ENCODE measurements at places on chromosomes 3 and 15. TPM values are rescaled to one million over a fixed set of nuclear protein-coding genes. Genes with fewer than 3 reads are reported as not detected.
A peak's percentile ranks its signal among the peaks of the same experiment; 100 is the strongest.

GRCh38 chr15:66369773-66370651 is 13.5 kb upstream of the TIPIN start:
- DNase-seq, result peak; percentile 87

DNA sequence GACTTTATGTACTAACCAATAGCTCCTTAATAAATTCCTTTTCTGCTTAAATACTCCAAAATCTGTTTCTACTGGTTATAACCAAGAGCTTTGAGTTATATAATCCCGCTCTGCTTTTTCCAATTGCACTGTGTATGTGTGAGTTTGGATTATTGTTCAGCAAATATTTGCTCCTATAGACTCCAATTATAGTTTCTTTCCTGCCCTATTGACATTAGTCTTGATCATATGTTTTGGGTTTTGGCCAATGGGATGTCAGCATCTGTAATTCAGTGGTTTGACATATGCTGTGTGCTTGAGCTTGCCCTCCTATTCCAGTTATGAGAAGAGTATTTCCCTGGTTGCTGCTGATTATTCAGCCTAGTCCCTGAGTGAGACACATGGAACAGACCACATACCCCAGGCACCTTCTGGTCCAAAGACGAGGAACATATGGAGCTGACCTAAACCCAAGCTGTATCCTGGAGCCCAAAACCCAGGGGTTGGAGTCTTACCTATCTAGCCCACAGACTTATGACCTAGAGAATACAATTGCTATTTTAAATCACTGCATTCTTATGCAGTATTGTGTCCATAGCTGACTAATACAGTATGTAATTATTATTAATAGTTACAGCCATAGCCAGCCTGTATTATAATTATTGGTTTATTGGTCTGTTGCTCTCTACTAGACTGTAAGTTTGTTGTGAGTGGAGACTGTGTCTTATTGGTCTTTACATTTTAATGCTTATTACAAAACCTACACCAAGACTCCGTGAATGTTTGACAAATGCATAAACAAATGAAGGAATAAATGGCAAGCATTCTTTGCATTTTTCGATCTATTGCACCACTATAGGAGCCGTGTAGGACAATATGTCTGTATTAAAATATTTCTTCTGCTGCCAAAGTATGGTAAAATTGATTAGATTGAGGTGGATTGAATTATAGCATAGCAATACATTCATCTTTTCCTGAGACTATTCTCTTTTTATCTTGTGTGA is 11.7 kb upstream of the ZNF280D start:
- DNase-seq, result no peak

GRCh38 chr3:17054301-17054981 is 169.7 kb downstream of the PLCL2 start:
- DNase-seq, result no peak

DOCK3 gene
- 0.46 TPM for total RNA-seq

DNA sequence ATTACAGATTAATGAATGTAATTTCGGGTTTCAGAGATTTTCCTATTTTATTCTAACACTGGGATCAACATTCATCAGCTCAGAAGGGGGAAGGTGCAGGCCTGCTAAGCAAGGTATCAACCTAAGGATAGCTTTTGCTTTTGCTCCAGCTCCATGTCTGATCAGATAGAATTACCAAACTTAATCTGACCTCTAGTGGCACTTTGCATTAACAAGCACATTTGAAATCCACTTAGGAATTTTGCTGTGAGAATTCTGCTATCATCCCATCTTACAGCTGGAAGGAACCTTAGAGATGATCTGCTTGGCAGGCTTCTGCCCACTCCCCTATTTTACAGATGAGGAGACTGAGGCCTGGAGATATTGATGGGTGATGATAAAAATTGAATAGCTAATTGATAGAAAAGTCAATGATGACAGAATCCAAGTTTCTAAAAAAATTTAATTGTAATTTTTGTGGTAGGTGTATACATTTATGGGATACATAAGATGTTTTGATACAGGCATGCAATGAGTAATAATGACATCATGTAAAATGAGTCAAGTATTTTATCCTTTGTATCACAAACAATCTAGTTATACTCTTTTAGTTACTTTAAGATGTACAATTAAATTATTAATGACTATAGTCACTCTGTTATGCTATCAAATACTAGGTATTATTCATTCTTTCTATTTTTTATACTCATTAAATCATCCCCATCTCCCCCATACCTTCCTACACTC is 209.2 kb upstream of the ZPLD1 start:
- peak; percentile 75 for DNase-seq

GRCh38 chr3:43468133-43468532 is 153.7 kb downstream of the ANO10 start:
- DNase-seq, result peak; percentile 11

- DNase-seq, result no peak
These were observed 6.5 kb upstream of the CILP start for GRCh38 chr15:65217526-65218482.

OSBPL10 gene
- total RNA-seq, result 48.2 TPM

Data from LHCN-M2 (cell line).